ENCODE measurements at places on chromosomes 11 and 22. TPM values are rescaled to one million over a fixed set of nuclear protein-coding genes. Genes with fewer than 3 reads are reported as not detected.

- DNase-seq, result no peak
These were observed 189.5 kb downstream of the FAM76B start for GRCh38 chr11:95599959-95600586.

DNA sequence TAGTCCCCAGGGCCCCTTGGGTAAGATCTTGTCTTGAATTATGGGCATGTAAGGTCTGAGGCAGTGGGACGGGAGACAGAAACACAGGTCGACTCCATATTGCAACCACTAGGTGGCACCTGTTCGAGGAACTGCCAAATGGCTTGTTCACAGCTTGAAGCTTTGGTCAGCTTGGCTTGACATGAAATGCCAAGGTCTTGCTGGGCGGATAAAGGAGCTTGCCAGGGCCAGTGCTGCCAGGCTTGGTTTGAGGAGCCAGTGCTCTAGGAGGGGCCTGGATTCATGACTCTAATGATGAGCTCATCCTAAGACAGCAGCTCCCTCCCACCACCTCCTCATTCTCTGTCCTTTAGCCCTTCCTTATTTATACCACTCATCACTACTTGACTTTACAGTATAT lies 11.9 kb upstream of the NRIP3 start:
- peak; percentile 64 for DNase-seq

The OR5A1 gene
- not detected for total RNA-seq

DNA sequence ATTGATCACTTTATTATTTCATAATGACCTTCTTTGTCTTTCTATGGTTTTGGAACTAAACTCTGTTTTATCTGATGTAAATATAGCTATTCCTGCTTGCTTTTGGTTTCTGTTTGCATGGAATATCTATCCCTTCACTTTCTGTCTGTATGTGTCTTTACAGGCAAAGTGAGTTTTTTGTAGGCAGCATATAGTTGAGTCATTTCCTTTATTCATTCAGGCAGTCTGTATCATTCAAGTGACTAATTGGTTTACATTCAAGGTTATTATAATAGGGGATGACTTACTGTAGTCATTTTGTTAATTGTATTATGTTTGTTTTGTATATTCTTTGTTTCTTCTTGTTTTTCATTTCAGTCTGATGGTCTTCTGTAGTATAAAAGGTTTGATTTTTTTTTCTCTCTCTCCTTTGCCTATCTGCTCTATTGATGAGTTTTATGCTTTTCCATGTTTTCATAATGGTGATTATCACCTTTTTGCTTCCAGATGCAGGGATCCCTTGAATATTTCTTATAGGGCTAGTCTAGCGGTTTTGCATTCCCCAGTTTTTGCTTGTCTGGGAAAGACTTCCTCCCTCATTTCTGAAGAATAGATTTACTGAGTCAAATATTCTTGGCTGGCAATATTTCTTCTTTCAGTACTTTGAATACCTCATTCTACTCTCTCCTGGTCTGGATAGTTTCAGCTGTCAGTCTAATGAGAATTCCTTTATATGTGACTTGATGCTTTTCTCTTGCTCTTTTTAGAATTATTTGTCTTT lies 50.4 kb downstream of the GDPD4 start:
- no peak for DNase-seq

DNA sequence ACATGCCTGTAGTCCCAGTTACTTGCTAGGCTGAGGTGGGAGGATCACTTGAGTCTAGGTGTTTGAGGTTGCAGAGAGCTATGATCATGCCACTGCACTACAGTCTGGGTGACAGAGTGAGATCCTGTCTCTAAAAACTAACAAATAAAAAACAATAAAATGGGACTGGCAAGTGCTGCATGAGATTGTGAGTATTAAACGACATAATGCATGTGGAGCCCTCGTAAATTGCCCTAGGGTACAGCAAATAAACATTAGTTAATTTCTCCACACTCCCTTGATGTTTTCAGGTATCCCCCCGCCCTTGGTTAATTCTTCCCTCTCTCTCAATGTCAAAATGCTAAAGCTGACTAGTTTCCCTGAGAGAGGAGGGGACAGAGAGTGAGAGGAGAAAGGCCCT lies 4.9 kb upstream of the RHOG start:
- no peak for DNase-seq

GRCh38 chr11:84788220-84788619 lies 838.9 kb downstream of the DLG2 start:
- DNase-seq, result no peak

DNA sequence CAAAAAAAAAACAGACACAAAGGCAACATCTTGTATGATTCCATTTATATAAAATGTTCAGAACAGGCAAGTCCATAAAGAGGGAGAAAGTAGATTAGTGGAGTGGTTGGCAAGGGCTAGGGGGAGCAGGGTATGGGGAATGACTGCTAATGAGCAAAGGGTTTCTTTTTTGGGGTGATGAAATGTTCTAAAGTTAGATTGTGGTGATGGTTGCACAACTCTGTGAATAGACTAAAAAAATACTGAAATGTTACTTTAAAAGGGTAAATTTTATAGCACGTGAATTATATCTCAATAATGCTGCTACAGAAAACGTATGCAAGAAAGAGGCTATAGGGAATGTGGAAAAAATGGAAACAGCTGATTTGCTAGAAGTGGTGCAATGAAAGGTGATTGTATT lies 155.1 kb downstream of the TENM4 start:
- no peak for DNase-seq

GRCh38 chr22:35632935-35633334 lies 15.3 kb upstream of the APOL6 start:
- no peak for DNase-seq

GRCh38 chr11:119258983-119259382 lies 52.8 kb downstream of the CBL start:
- DNase-seq, result no peak

All from left lobe of liver (tissue), 2 donors.